NCI-H187 treated with DMSO at 0.1 percent for 48 hours (cell line): ENCODE measurements at places on chromosomes 3 and 15.

GRCh38 chr3:38690185-38690584 lies 40.7 kb upstream of the SCN5A start:
- DNase-seq = no peak

GRCh38 chr15:63236272-63236671 lies 41.1 kb upstream of the APH1B start:
- no peak for DNase-seq

- DNase-seq = no peak
Observed at GRCh38 chr3:119436977-119437376, 26.4 kb downstream of the TMEM39A start.

DNA sequence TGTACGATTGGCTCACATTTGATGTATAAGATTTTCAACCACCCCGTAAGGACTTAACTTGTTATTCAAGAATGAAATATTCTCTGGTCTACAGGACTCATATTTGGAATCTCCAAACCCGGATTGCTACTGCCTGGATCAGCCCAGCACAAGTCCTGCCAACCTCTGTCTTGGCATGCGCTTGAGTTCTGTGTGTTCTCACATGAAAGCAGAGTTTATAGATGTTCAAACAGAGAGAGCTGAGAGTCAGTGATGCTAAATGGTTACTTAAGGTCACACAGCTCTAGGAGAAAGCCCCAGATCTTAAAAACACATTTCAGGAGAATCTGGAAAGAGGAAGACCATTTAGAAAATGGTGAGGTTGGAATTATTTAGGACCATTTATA lies 268.0 kb upstream of the TBL1XR1 start:
- DNase-seq = no peak

- DNase-seq = no peak
Observed at GRCh38 chr15:40282869-40283614, at the start of gene ANKRD63. TSS of gene ANKRD63 (minus strand) at chr15:40283064. CDS start at chr15:40282586, 478 bp downstream.

DNA sequence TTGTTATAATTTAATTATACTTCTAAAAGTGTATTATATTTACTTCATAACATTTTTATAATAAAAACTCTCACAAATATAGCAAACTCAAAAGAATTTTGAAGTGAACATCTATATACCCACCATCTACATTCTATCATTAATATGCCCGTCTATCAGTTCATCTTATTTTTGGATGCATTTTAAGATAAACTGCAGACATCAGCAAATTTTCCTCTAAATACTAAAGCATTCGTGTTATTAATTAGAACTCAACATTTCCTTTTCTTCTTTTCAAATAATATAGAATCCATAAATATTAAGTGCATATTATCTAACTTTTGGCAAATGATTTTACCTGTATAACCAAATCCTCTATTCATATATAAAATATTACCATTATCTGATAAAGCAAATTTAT lies 242.9 kb upstream of the BCHE start:
- no peak for DNase-seq

DNA sequence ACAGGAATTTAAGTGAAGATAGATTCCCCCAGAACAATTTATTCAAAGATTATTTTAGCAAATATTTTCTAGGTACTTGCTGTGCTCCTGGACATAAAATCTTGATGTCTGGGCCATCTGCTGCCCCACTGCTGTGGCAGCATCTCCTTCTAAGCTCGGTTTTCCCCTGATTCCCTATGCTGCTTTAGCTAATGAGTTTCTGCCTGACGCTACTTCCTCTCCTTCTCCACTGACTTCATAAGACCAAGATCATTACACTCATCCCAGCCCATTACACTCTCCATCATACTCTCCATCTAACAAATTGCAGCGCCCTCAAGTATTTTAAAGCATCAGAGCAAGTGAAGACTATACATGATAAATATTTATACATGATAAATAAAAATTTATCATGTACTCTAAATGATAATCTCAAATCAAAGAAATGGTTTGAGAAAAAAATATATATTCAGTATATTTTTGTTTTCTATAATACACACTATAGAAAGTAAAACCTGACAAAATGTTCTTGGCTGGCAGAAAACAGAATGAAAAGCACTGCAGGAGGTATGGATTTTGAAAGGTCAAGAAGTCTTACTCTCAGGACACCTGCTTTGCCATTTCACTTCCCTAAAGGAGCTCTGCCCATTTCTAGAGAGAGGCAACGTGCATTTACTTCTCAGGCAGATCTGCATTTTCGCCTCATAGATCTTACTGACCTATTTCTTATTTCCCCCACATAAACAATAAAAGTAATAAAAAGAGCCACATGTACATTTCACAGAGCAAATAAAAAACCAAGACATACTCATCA lies 232.0 kb downstream of the KCNMB2 start:
- DNase-seq = no peak

DNA sequence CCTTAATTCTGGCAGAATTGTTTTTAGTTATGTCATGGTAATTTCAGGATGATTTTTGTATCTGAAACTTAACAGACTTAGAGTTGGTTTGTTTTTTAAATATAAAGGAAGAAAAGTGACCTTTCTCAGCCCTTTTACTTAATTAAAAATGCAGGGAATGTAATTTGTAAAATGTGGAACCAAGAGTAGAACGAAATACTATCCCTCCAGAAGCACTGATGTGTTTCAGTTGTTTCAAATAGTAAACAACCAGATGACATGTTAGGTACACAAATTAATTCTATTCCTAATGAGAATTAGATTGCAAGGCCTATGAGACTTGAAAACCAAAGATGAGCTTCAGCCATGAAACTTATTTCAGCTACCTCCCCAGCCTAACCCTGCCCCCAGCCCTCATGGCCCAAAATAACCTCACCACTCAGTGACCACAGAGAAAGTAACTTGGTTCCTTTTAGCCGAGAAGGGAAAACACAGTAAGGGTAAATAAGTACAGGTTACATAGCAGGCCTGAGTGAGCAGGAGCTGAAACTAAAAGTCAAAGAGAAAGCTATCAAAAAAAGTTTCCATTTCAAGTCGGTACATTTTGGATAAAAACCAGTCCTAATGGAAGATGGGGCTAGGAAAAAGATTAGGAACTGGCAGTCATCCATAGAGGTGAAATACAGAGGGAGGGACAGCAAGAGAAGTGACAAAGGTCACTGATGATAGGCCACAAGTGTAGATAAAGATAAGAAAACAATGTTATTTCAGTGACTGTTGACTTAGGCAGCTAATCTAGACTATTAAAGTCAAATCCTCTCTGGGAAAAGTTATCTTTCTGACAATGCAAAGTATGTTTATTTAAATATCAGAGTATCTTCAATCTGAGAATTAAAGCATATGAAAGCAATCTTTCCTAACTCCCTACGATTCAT lies 23.2 kb downstream of the SENP8 start:
- DNase-seq = no peak
